OCI-LY7 (cell line): ENCODE measurements at places on chromosomes 7 and 10. TPM values are rescaled to one million over a fixed set of nuclear protein-coding genes. Genes with fewer than 3 reads are reported as not detected.

KIN gene
- total RNA-seq: 13.6 and 15.5 TPM in 2 replicates

DNA sequence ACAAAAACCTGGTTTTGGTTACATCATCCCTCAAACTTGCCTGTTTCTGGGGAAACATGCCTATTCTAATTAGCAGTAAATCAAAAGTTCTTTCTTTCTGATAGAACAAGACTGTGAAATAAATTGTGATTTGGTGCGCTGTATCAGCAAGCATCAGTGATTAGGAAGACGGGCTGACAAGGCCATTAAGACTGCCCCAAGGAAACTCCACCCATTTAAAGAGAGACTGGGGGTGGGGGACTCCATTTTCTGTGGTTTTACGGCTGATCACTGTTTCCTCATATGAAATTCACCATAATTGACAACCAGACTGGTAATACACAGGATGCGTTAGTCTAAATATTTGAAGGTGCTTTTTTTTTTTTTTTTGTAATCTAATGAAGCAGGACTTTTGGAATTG, 68.7 kb downstream of the MBL2 start:
- DNase-seq: no peak

DNA sequence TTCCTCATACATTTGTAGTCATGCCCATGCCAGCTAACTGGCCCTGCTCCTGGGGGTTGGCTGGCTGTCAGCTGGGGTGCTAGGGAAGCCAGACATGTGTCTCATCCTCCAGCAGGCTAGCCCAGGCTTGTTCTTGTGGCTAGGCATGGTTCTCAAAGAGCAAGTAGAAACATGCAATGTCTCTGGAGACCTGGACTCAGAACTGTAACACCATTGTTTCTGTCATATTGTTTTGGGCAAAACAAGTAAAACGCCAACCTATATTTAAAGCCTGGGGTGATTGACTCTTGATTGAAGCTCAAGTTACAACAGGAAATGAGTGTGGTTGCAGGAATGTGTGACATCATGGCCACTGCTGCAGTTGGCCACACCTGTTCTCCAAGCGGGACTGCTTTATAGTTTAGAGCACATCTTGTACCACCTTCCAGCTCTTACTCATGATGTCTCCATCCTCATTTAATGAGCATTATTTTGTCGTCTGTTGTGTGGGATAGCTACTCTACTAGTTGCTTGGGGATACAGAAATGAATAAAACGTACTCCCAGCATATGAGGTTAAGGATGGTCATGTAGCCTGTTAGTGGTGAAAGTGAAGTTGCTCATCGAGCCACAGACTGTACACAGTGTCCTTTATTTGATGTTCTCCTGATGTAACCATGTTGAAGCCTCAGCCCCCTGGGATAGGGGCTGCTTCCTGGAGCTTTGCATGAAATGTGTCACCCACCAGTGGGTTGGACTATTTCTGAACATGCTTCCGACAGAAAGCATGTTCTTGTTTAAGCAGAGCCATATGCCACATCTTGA, 168.4 kb downstream of the SORCS3 start:
- DNase-seq: no peak

GRCh38 chr10:61125560-61126170, 181.7 kb upstream of the RHOBTB1 start:
- DNase-seq: no peak

FKBP6 gene
- total RNA-seq: not detected in 2 replicates

DNA sequence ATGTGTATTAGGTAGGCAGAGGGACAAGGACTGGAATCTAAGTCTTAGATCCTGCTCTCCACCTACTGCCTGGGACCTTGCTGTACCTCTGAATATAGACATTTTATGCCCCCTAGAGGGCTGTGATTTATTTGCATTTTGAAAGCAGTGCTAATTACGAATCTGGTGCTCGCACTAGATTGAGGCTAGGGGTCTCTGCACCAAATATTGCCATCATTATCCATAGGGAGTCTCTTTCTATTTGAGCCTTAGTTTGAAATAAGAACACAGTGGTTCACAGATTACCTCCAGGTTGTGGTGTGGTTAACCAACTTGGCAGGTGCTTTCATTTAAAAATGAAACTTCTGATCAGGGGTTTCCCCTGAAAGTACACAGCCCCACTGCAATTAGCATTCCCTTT, 41.8 kb downstream of the CNNM1 start:
- DNase-seq: peak; percentile 7

GRCh38 chr7:50653126-50653864, 88.1 kb upstream of the DDC start:
- no peak for DNase-seq

CALML3 gene
- not detected in 2 replicates for total RNA-seq

DNA sequence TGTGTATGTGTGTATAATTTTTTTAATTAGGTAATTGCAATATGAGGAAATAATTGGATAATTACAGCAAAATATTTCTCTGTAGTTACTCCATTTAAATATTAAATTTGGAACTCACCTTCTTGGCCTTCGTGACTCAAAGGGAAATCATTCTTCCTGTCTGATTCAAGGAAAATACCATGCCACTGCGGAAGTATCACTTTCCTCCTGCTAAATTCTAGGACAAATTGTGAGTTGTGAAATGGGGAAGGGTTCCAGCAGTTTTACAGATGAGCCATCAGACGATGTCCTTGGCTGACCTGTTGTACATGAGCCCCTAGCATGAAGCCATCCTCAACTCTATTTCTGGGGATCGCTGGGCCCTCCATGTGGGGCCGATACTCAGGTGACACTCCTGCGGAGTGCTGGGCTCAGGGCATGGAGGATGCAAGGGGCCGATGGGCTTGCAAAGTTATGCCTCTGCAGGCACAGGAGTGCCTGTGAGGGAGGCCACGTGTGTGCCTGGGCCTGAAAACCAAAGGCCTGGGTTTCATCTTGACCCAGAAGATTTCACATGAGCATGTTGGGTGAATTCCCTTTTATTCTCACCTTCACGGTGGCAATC, 179.6 kb upstream of the TCERG1L start:
- no peak for DNase-seq

TBC1D12 gene
- 1.9 and 2.2 TPM in 2 replicates for total RNA-seq

GRCh38 chr7:17166824-17167379, 131.6 kb upstream of the AHR start:
- no peak for DNase-seq

VWA2 gene
- not detected in 2 replicates for total RNA-seq

HABP2 gene
- total RNA-seq: not detected in 2 replicates

ANKRD30A gene
- total RNA-seq: not detected in 2 replicates
